Activated CD8-positive, alpha-beta T cell treated with anti-CD3 and anti-CD28 coated beads for 36 hours (primary cell): ENCODE measurements at places on chromosomes 11 and 22. TPM values are rescaled to one million over a fixed set of nuclear protein-coding genes. Genes with fewer than 3 reads are reported as not detected.

DNA sequence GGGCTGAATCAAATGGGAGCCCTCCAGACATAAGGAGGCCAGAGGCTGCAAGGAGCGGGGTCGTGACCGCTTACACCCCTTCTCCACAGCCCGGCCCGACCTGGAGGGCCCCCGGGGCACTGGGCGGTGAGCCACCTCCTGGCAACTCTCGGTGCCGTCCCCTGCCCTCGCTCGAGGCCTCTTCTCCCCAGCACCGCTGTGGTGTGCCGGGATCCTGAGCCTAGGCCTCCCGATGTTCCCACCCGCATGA lies 432 bp upstream of the GP1BB start:
- DNase-seq = no peak

- no peak for DNase-seq
Observed at GRCh38 chr11:64598797-64599697, 8.0 kb downstream of the SLC22A12 start.

- DNase-seq = no peak
Observed at GRCh38 chr11:46338636-46338987, 8.7 kb upstream of the DGKZ start.

The DGCR6L gene
- total RNA-seq = 32.0 TPM

The DEUP1 gene
- not detected for total RNA-seq

DNA sequence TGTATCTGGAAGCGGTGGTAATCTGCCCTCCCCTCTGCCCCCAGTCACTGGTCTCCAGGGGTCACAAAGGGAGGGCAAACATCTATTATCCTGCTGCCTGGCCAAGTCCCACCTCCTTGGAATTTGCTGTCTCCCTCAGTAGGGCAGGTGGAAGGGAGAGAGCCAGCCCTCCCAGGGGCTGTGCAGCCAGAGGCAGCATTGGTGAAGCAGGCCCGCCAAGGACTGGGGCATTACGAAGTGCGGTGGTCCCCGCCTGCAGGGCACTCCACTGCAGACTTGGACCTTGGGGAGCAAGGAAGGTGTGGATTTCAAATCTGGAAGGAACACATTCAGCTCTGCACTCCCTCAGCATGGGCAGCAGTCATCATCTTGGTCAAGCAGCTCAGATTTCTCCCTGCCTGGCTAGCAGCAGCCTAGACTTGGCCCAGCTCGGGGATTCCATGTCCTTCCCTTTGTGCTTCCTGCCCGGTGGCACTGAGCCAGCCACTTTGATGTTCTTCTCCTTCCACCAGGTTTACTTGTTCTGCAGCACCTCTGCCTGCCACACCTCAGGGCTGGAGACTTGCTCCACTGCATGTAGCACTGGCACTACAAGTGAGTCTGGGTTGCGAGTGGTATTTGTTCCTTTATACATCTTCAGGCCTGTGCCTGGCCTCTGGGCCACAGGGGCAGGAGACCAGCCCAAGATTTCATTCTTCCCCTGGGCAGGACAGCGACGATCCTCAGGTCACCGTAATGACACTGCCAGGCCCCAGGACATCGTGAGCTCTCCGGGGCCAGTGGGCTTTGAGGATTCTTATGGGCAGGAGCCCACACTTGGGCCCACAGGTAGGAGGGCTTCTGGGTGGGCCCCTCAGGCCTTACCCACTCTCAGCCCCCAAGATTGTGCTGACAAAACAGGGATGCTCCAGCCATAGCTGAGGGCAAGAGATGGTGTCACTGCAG lies 7.4 kb downstream of the ZP1 start:
- no peak for DNase-seq

- DNase-seq = no peak
Observed at GRCh38 chr22:48287031-48287430, 1524.6 kb downstream of the TBC1D22A start.

DNA sequence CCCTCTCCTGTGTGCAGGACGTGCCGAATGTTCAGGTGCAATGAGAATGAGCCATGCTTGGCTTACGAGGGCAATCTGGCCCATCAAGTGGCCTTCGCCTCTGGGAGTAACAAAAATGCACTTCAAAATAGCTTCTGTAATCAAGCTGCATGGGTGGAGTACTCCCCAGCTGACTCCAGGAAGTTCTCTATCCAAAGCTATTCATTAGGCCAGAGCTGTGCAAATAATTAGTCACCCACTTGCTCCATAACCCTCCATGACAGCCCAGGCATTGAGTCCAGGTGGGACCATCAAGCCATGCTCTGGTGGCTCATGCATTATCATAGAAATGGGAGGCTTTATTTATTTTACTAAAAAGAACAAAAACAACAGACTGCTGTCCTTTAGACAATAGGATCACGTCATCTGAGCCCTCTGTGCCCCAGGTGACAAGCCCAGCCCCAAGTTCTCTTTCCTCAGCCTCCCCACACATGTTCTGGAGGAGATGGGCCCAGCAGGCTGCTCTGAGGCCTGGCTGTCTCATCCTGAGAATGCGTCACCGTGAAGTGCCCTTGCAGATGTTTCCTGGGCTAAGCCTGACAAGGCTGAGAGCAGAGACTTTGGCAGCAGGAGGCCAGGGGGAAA lies 244.7 kb downstream of the ETS1 start:
- DNase-seq = peak; percentile 89

DNA sequence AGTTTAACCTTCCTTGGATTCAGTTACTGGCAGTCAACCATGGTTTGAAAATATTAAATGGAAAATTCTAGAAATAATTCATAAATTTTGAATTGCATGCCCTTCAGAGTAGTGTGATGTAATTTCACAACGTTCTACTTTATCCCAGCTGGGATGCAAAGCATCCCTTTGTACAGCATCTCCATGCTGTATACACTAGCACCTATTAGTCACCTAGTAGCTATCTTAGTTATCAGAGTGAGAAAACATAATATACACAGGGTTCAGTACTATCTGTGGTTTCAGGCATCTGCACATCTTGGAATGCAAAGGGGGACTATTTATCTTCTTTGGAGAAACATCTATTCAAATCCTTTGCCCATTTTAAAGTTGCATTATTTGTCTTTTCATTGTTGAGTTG lies 30.8 kb downstream of the CBL start:
- no peak for DNase-seq

GRCh38 chr11:28384418-28384817 lies 276.2 kb downstream of the METTL15 start:
- no peak for DNase-seq

The OR51B2 gene
- total RNA-seq = not detected

The CARD18 gene
- not detected for total RNA-seq

DNA sequence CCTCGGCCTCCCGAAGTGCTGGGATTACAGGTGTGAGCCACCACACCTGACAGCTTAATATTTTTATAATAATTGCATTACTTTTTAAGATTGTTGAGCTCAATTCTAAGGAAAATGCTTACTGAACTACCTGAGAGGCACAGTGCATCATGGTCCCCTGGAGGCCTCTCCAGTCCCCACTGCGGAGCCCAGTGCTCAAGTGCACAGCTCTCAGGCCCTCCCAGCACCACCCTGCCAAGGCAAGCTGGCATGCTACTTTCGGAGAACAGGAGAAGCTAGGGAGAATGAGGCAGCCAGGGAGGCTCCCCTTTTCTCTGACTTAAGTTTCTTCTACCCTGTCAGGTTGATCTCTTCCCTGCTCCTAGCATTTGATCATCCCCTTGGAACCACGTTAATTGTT lies 64.2 kb upstream of the CECR2 start:
- DNase-seq = no peak

The CAPN1 gene
- 72.6 TPM for total RNA-seq

The UCP3 gene
- 2.2 TPM for total RNA-seq

The RBMXL2 gene
- not detected for total RNA-seq

The BBOX1 gene
- total RNA-seq = not detected

DNA sequence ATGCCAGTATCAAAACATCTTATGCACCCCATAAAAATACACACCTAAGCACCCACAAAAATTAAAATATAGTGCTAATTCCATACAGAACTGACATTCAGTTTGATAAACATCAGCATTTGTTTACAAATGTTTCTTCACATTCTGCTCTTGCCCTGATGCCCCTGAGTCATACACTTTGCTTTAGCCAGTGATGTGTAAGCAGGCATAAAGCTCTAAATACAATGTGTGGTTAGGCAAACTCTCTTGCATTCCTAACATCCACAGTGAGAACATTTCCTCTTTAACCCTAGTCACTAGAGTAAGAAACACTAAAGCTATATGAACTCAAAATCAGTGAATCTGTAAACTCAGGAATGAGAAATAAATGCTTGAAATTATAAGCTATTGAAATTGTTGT lies 1060.7 kb downstream of the FAM181B start:
- DNase-seq = no peak

The CLDN5 gene
- not detected for total RNA-seq

DNA sequence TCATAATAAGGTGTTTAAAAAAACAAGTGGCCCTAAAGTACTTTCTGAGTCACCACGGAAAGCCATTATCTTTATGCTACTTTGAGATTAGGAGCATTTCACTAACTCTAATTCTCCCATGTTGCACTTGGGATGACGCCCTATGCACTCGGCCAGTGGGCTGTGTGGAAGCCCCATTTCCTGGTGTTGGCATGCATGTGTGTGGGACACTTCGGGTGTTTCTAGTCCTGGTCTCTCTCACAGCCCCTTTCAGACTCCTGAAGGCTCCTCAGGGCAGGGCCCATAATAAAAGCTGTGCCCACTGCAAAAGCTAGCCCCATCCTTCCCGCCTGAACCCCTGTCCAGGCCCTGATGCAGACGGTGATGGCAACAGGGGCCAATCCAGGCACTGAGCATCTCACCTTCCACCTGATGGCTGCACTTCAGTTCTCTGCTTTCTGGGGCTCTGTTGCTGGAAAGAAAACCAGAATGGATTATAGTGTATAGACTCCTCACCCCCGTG lies 14.9 kb upstream of the FXYD2 start:
- no peak for DNase-seq

- no peak for DNase-seq
Observed at GRCh38 chr11:73040046-73040445, 102.1 kb downstream of the FCHSD2 start.

GRCh38 chr11:134764966-134765365 lies 352.9 kb upstream of the B3GAT1 start:
- no peak for DNase-seq

- no peak for DNase-seq
Observed at GRCh38 chr11:84922836-84923235, 704.3 kb downstream of the DLG2 start.

GRCh38 chr11:36684840-36685801 lies 87.1 kb upstream of the RAG2 start:
- peak; percentile 77 for DNase-seq

The KRTAP5-1 gene
- total RNA-seq = not detected

The OOSP4B gene
- total RNA-seq = not detected

DNA sequence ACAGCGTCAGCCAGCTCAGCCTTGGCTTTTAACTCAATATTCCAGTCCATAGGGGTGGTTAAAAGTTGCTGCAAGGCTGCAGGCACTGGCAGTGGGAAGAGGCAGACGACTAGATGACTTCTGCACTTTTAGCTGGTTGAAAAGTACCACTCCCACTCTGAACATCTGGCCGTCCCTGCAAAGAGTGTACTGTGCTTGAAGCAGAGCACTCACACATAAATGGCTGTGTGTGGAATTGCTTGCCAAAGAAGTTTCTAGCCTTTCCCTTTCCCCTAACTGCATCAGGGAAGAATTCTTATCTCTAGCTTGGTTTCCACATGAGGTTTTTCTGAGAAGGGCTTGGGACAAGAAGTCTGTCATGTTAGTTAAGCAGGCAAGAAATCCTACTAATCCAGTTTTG lies 5.1 kb upstream of the PHLDB1 start:
- DNase-seq = no peak

DNA sequence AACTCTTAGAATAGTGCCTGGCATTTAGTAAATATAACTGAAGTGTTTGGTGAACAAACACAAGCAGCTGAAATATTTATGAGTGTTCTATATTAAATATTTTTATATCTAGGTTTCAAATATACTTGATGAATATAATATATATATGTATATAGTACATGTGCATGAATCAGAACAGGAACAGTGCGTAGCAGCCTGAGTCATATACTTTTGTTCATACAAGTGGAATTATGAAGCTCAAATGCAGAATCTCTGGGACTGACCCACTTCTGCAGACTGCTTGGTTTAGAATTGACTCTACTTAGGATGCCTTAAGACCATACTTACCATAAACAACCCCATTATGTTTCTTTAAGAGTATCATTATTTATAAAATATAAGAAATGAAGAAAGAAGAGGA lies 997.8 kb upstream of the RAG2 start:
- no peak for DNase-seq

DNA sequence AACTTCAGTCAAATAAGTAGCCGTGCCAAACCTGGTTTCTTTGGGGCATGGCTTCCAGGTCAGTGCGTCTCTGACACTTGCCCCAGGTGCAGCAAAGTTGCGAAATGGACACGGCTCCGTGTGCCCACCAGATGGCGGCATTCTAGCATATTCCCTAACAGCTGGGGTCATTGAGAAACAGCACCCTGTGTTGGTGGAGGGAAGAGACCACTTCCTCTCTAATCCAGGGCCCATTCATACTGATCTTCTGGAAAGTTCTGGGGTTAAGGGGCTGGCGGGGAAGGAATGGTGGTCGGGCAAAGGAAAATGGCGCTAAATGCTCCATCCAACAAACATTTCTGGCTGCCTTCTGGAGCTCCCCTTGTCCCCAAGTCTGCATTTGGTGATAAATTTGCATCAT lies 141.2 kb upstream of the TIMP3 start:
- peak; percentile 74 for DNase-seq

GRCh38 chr11:17719028-17719937 lies at the start of gene MYOD1:
Gene MYOD1, plus strand, starts transcription at chr11:17719571. Its CDS starts 212 bp downstream, at chr11:17719783.
- DNase-seq = no peak

DNA sequence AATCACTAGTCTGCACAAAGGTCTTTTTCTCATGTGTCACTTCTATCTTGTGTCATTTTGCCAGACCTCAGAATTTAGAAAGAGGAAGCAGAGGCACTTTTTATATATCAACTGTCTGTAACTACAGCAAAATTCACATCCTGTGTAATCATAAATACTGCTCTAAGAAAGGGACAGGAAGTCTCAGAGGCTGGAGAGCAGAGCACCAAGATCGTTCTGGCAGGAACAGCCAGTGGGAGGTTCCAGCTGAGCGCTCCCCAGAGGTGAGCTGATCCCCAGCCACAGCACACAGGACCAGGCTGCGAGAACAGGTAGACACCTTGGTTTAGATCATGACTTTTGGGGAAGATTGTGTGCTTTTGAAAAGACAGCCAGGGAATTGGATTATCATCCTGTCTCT lies at the start of gene MS4A7:
MS4A7 (plus strand) TSS at position 179 of the 400 bp plus-strand sequence. CDS start 4,610 bp downstream, outside the sequence.
- DNase-seq = no peak

- DNase-seq = no peak
Observed at GRCh38 chr11:47887910-47888569, 39.9 kb upstream of the NUP160 start.

GRCh38 chr22:46137218-46137766 lies 13.0 kb upstream of the PPARA start:
- no peak for DNase-seq

The CTSW gene
- total RNA-seq = 126 TPM

DNA sequence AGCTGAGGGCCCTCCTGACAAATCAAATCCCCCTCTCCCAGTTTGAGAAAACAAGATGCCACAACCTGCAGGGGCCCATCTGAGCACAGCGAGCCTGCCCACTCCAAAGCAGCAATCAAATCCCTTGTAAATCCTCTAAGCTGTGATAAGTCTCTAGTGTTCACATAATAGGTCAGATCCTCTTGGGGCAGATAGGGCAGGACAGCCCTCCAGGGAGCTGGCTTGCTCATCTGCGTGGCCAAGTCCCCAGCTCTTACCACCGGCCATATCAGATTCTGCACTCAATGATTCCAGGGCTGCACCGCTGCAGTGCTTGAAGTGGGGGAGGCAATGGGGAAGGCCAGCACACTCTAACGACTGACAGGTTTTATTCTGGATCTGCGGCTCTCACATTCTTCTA lies 29.6 kb upstream of the FLI1 start:
- DNase-seq = no peak
